ENCODE measurements at places on chromosomes 7 and 10.

DNA sequence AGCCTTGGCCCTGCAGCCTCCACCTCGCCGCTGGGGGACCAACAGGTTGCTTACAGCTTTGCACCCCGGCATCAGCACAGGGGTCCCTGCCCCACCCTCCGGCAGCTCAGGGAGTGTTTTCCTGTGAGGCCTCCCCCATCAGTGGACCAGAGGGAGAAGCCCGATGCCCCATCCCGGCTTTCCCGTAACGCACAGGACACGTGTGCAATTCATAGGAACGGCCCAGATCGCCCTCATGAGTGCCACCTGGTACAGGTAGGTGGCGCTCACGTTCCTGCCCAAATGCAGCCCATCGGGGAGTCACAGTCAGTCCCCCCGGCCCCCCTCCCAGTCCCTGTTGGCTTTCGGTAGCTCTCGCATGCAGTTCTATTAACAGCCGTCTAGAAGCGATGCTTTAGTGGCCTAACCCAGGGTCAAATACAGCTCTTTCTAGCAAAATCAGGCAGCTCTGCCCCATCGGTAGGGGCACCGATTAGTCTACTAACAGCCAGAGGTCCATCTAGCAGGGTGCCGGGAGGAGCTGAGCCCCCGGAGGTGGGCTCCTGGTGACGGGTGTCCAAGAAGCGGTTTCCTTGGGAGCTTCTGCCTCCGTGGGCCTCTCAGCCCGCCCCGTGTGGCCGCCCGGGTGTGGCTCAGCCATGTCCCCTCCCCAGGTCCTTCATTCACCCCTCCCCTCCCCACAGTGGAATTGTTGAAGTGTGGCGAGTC lies 48.4 kb upstream of the GTF2IRD1 start:
- H3K4me3 ChIP-seq = no peak overlapping the region
- DNase-seq = no peak
- no peak overlapping the region for H3K27ac ChIP-seq

GRCh38 chr10:13518076-13518692 lies 10.6 kb downstream of the BEND7 start:
- H3K4me1 ChIP-seq = no peaks in the 10 kb centered on the region
- no peak overlapping the region for H3K27ac ChIP-seq
- no peak overlapping the region for H3K4me3 ChIP-seq
- no peak for DNase-seq
- no peaks in the 10 kb centered on the region for H3K36me3 ChIP-seq

GRCh38 chr7:134690614-134691504 lies 44.2 kb downstream of the BPGM start:
- no peak overlapping the region for H3K27ac ChIP-seq
- no peak overlapping the region for H3K4me3 ChIP-seq
- no peak for DNase-seq
- H3K27me3 ChIP-seq = peaks cover 3% of the 10 kb centered on the region

DNA sequence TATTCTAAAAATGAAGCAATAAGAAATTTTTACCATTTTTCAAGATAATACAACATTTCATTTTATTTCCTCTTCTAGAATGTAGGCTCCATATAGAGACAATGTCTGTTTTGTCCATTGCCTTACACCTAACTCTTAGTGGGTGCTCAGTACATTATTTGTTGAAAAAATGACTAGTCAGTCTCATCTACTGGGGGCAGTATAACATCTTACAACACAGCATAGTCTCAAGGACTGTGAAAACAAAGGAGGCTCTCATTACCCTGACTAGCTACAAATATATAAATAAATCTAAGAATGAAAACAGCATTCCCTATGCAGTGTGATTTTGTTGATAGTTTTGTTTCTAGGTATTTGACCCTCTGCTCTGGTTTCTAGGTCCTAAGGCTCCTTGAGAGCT lies 11.6 kb downstream of the CRPPA start:
- no peaks in the 10 kb centered on the region for H3K4me1 ChIP-seq
- no peak overlapping the region for H3K4me3 ChIP-seq
- H3K27me3 ChIP-seq = no peaks in the 10 kb centered on the region
- no peak overlapping the region for H3K27ac ChIP-seq
- H3K36me3 ChIP-seq = no peaks in the 10 kb centered on the region
- no peak for DNase-seq
